Activated T-cell treated with anti-CD3 and anti-CD28 coated beads for 48 hours (primary cell): ENCODE measurements at places on chromosomes 3 and 15.

- peak; percentile 47 for DNase-seq
These were observed 848 bp downstream of the SYNM start for GRCh38 chr15:99105514-99106341.

DNA sequence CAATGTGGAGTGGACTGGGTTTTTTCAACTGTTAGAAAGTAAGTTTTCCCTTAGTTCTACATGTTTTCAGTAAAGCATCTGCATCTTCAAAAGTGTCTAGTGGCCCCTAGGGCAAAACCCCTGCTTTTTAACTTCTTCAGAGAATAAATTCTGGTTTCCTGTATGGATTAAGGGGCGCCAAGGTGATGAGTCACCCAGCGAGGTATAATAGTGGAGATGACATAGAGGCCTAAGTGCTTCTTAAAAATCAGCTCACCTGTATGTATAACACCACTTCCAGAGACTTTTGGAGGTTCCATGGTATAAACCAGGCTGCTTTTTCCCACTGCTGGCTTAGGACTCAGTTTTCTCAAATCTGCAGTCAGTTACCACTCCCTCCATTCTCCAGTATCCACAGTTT lies 68.9 kb downstream of the SYN2 start:
- DNase-seq: no peak

- DNase-seq: no peak
These were observed 26.4 kb upstream of the KCNAB1 start for GRCh38 chr3:156093964-156094363.

GRCh38 chr3:158272081-158272480 lies 162.2 kb downstream of the RSRC1 start:
- DNase-seq: no peak

- peak; percentile 55 for DNase-seq
These were observed at the start of gene CAMK2N2 for GRCh38 chr3:184261270-184261853. TSS of gene CAMK2N2 (minus strand) at chr3:184261553. CDS start at chr3:184261285, 268 bp downstream.

GRCh38 chr3:135766115-135766514 lies 199.4 kb upstream of the PPP2R3A start:
- no peak for DNase-seq

- DNase-seq: no peak
These were observed 64.5 kb downstream of the MITF start for GRCh38 chr3:69803681-69804270.

GRCh38 chr15:40065166-40065565 lies 26.2 kb upstream of the SRP14 start:
- DNase-seq: no peak

- no peak for DNase-seq
These were observed 184.6 kb downstream of the SYNPR start for GRCh38 chr3:63462732-63463131.

DNA sequence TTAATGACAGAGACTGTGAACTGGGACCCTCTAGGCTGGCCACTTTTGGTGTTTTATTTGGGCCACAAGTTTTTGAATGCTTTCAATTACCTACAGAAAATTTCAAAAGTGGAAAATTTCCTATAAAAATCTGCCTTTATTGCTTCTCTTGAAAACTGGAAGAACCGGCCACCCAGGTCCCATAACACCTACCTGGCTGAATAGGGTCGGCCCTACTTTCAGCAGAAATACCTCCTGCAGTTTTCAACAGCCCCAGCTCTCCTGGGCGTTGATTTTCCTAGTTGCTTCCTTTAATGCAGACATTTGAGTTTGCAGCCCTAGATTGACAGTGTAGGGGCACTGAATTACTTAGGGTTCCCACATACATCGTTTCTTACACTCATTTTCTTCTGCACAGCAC lies 719 bp upstream of the SRPRB start:
- DNase-seq: no peak

DNA sequence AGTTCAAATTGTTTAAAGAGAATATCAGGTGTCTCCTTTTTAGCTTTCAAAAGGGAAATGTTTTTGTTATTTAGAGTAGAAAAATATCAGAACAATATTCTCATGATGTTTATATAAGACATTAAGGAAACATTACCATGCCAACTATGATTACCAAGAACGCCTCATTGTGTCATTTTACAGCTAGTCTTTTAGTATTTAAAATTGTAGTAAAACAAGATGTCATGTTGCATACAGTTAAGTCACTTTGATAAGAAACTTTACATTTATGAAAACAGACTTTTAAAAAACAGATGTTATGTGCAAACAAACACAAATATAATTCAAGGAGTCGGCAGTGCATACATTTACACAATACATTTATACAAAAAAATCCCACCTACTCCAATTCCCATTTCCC lies 4.4 kb downstream of the PLSCR4 start:
- DNase-seq: no peak

GRCh38 chr3:131819381-131820055 lies 215.3 kb downstream of the CPNE4 start:
- no peak for DNase-seq

GRCh38 chr15:83108266-83109219 lies 1.1 kb downstream of the TM6SF1 start:
- DNase-seq: no peak

GRCh38 chr3:16124636-16125035 lies 49.8 kb upstream of the GALNT15 start:
- no peak for DNase-seq

DNA sequence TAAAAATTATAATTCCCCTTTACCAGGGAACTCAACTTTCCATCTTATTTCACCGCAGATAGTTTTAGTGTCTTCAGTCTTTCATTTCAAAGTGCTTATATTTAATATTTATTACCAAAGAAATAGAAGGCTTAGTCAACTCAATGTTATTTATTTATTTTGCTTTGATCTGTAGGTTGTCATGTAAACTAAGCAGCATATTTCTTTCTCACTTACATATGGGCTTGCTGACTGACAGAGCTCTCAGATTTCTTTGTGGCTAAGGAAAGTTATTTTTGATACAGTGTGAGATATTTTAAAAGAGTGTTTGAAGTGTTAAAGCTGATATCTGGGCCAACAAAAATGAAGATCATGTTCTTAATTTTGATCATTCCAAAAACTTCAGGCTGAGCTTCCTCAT lies 331.4 kb downstream of the ROBO1 start:
- DNase-seq: no peak

GRCh38 chr3:98027085-98027446 lies 8.0 kb downstream of the GABRR3 start:
- no peak for DNase-seq

DNA sequence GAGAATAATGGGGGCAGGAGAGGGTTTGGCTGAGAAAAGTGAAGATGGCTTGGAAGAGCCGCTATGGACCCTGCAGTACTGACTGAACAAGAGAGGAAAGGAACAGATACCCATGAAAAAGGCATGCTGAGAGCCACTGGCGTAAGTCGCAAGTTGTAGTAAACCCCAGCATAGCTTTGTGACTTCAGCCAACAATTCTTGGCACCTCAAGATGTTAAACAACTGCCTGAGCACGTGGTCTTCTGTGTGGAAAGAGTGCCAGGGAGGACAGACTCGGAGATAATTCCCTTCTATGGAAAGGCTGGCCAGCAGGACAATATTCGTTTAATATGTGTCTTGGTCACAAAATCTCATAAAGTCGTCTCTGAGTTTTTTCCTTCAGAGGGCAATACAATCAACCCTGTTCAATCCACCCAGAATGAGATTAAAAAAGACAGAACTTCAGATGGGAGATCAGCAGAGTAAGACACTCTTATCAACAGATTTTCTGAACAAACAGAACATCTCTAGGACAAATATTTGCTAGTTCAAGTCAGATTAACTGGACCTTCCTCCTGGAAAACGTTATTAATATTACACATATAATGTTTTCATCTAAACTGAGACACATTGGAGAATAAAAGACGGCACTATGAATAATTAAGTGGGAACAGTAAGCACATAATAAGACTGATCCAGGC lies 49.2 kb downstream of the NEK10 start:
- DNase-seq: no peak

GRCh38 chr3:98978068-98978811 lies 76.7 kb upstream of the DCBLD2 start:
- no peak for DNase-seq

DNA sequence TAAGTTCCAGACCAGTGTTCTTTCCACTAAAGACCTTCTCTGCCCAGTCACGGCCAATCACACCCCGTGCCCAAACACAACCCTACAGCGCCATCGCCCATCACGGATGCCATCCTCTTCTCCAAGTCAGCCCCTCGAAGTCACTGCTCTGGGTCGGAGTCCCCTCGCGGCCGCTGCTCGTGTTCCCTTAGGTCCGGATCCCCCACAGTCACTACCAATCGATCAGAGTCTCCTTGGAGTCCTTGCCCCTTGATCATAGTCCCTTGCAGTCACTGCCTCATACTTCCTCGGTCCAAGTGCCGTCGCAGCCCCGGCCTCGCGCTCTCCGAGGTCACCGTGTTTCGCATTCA lies 461 bp downstream of the PCYT1A start:
- DNase-seq: no peak

DNA sequence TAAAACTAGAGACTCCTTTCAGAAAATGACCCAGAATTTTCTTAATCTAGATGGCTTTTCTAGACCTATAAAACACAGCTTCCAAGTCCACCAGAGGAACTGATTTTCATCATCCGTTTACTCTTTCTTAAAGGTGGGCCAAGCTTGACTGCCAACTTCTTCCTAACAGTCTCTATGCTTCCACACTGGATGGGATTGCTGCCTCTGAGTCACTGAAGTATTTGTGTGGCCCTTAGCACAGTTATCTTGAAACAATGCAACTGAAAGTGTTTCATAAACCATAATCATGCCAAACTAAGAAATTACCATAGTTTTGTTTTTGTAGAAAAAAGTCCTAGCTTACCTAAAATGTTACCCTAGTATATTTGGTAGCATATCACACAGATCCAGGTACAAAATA lies 985.7 kb downstream of the TUSC7 start:
- DNase-seq: no peak

- DNase-seq: no peak
These were observed 665.5 kb downstream of the GBE1 start for GRCh38 chr3:81095956-81096355.

- no peak for DNase-seq
These were observed 54.3 kb downstream of the HMG20A start for GRCh38 chr15:77475001-77475400.

GRCh38 chr3:43388175-43388574 lies 101.8 kb downstream of the SNRK start:
- no peak for DNase-seq

DNA sequence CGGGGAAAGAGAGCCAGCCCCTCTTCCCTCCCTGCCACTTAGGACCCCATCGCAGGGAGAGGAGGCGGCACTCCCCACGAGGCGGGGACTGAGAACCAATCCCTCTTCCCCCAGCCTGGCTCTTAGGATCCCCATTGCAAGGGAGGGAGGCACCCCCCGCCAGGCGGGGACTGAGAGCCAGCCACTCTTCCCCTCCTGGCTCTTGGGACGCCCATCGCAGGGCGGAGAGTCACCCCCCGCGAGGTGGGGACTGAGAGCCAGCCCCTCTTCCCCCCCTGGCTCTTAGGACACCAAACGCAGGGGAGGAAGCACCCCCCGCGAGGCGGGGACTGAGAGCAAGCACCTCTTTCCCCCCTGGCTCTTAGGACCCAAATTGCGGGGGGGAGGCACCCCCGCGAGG lies 34.2 kb upstream of the SSUH2 start:
- DNase-seq: no peak

DNA sequence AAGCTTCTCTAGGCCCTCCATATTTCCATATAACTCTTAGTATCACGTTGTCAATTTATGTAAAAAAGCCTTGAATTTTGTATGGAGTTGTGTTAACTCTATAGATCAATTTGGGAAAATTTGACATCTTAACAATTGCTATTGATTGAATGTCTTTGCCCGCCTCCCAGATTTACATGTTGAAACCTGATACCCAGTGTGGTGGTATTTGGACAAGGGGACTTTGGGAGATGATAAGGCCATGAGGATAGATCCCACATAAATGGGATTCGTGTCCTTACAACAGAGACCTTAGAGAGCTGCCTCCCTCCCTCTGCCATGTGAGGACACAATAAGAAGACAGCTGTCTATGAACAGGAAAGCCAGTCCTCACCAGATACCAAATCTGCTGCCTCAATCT lies 21.1 kb upstream of the TNK2 start:
- DNase-seq: no peak

- DNase-seq: no peak
These were observed 149.9 kb upstream of the NR2E3 start for GRCh38 chr15:71660501-71660900.

GRCh38 chr15:86813892-86814291 lies 734.2 kb downstream of the AGBL1 start:
- DNase-seq: no peak

GRCh38 chr3:29763115-29763514 lies 482.2 kb downstream of the RBMS3 start:
- no peak for DNase-seq

- DNase-seq: no peak
These were observed 10.5 kb upstream of the CCDC54 start for GRCh38 chr3:107366766-107367165.

DNA sequence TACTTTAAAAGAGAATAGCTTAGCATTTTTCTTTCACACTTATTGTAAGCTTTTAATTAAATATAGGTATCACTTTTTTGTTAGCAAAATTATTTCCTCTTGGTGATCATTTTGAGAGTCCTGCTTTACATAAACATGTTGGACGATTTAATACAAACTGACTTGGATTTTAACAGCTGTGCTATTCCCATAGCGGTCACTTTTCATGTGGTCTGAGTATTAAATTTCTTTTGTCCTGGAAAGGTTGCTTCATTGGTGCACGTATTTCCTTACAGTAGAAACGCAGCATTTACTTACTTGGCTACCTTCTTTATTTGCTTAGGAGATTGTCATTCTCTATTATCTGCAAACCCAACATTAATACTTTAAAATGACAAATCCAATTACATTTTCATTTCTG lies 109.4 kb downstream of the ATG7 start:
- DNase-seq: no peak

DNA sequence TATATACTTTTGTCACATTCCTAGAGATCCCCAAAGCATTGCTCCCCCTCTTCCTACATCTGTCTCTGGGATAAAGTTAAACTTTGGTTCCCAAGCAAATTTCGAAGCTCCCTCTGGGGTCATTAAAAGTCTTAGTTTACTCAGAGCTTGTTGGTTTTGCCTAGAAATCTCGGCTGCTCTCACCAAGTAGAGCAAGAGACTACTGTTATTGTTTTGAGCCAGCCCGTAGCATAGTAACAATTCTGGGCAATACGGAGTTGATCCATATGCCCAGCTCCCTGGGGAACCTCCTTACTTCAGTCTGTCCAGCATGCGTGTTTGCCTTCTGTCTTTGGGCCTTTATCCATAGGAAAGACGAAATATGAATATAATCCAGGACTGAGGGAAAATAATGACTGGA lies 10.0 kb upstream of the P3H2 start:
- DNase-seq: no peak

DNA sequence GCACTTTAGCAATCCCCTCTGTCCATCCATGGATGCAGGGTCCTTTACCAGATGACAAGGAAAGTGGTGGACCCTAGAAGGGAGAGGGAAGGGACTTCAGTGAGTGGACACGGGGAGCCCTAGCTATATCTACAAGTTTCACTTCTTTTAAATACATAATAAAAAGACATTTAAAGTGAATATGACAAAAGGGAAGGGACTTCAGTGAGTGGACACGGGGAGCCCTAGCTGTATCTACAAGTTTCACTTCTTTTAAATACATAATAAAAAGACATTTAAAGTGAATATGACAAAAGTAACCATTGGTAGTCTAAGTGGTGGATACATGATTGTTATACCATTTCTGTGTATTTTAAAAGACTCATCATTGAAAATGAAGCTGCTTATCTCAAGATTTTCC lies 81.9 kb upstream of the HES1 start:
- no peak for DNase-seq

GRCh38 chr3:54506603-54507002 lies 384.3 kb downstream of the CACNA2D3 start:
- DNase-seq: no peak
